ENCODE measurements at places on chromosomes 16 and 17. TPM values are rescaled to one million over a fixed set of nuclear protein-coding genes. Genes with fewer than 3 reads are reported as not detected.

GRCh38 chr17:59842901-59843652 lies 49.7 kb downstream of the TUBD1 start:
- DNase-seq, result no peak

GRCh38 chr17:74682471-74683190 lies 30.1 kb downstream of the CD300LF start:
- no peak for DNase-seq

Gene RTN4RL1
- 1.6 TPM for total RNA-seq

DNA sequence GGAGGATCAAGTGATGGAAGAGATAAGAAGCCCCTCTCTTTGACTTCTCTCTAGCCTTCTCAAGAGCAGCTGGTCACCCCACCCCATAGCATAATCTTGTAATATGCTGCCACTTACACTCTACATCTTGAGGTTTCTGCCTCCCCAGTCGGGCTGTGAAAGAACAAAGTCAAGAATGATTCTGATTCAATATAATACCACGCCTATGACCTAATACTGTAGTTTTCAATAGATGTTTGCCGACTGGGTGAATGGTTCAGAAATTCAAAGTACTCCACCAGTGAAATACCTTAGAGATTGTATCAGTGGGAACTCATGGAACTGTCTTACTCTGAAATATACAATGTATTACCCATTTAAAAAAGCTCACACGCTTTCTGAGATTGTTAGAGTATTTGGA lies 93.0 kb upstream of the ZFHX3 start:
- DNase-seq, result no peak

GRCh38 chr16:8831871-8832716 lies 34.5 kb downstream of the PMM2 start:
- DNase-seq, result no peak

DNA sequence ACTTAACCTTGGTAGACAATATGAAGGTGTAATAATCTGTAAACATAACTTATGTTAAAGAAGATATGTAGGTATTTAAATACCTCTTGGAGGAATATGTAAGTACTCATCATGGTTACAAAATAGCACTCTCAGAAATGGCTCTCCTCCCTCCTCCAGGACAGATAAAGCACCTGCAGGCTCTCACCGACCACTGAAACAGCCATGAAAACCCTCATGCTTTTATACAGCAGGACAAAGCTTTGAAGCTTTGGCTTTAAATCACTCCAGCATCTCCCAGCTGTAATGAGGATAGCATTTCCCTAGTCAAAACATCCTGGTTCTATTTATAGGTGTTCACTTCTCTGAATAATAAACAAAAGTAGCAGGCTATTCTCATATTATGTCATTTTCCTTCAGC lies 69.1 kb upstream of the PMFBP1 start:
- no peak for DNase-seq

Measured in psoas muscle (tissue), 8 donors.